ENCODE measurements at places on chromosomes 11 and 22. TPM values are rescaled to one million over a fixed set of nuclear protein-coding genes. Genes with fewer than 3 reads are reported as not detected.

TST gene
- 26.0 TPM for total RNA-seq

LUZP2 gene
- not detected for total RNA-seq

RAB38 gene
- 376 TPM for total RNA-seq

DNA sequence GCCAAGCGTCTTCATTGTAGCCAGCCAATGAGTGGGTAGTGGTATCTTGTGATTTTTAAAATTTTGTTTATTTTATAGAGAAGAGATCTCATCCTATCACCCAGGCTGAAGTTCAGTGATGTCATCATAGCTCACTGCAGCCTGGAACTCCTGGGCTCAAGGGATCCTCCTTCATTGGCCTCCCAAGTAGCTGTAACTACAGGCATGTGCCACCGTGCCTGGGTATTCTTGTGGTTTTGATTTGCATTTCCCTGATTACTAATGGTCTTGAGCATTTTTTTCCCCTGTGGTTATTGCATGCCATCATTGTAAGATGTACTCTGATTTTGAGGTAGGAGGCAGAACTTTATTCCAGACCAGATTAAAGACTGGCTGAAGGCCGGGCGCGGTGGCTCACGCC, 2.4 kb upstream of the DENND6B start:
- DNase-seq, result no peak
